ENCODE measurements at places on chromosomes 11 and 22.

DNA sequence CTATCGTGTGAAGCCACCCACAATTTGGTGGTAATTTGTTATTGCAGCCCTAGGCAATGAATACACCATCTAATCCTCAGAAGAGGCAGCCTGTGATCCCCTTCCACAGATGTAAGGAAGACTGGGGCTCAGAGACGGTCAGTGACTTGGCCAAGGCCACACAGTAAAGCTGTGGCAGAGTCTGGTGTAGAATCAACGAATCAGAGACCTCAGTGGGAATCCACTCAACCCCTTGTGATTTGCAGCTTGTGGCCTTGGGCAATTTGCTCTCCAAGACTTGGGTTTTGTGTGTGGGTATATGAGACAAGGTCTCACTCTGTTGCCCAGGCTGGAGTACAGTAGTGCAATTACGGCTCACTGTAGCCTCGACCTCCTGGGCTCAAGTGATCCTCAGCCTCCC, 1.9 kb downstream of the LGALS2 start:
- no peak for DNase-seq

DNA sequence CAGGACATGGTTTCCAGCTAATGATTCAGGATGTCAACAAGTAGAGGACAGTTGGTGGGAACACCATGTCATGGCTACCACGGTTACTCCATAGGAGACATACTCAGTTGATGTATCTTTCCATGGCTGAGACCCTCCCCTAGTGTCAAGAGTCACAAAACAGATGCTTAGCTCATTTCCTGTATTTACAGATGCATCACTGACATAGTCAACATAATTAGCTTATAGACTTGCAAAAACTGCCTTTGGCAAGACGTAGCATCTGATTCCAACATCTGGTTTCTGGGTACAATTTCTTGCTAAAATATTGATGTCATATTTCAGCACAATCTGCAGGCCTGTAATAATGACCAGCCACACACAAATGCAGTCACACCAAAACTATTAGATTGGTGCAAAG, 550.3 kb downstream of the FAM181B start:
- no peak for DNase-seq

DNA sequence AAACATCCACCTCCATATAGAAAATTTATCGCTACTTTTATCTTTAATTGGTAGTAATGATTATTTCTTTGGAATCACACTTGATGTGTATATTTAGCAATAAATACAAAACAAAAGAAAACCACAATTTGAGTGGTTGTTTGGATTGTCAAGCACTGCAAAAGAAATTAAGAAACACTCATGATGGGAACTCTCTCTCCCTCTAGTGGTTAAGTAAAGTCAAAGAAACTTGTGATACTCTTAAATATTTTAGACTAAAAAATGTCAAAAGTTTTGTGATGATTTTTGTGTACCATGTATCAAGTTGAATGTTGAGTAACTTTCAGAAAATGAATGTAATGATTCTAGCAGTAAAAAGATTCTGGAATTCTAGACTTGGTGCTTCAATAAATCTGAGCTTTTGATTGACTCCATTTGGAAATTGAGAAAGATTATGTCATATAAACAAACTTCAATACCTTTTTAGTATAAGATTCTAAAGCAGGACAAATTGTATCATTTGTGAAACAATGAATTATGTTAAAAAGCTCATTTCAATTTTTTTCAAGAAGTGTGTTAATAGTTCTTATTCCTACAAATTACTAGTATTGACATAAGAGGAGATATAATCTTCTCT, 20.8 kb downstream of the MUC15 start:
- no peak for DNase-seq

DNA sequence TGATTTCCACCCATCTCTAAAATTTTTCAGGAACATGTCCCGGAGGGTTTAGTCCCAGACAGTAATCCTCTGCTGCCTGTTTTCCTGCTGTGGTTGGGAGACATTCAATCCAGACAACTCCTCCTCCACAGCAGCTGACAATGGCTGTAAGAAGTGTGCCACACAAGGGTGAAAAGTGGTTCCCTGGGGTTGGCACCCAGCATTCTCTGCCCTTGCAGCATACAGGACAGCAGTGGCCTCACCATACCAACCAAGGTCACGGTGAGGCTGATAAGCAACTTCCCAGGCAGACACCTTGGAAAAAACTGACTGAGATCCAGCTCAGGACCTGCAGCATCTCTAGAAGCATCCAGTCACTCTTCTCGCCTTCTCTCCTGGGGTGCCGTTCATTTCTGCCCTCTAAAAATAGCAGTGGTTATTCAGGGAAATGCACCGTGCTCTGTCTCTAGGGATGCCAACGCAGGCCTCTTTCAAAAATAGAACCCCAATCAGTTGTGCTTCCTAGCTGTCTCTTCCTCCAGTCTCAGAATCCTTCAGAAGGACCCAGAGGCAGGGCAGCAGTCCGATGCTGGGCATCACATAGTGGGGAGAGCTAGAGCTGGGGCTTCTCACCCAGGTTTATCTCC, 241.0 kb downstream of the TENM4 start:
- no peak for DNase-seq

DNA sequence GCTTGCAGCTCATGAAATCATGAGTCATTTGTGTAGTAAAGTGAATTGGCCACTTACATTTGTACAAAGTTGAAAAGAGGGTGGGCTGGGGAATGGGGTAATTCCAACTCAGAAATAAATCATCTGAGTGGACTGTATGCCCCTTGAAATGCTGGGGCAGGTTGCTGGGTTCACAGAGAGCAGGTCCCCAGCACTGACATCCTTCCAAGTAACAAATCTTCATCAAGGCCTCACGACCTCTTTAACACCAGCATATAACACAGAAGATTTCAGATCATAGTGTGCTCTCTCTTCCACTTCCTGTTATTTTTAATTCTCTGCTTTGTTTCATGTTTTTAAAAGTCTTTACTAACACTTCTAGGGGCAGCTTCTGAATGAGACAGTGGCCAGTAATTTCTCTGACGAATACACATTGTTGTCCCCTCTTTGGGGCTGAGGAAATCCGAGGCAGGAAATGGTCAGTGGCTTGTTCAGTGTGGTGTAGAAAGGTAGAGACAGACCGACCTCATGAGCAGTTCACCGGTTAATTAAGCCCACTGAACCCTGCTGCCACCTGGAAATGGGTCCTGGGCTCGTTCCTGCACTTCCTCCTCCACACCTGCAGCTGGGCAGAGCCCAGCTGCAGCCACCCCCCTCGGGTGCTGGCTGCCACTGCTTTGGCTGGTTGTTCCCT, 127.7 kb downstream of the MAML2 start:
- DNase-seq: no peak

- no peak for DNase-seq
These were observed 107.4 kb downstream of the SGSM3 start for GRCh38 chr22:40477683-40478337.

GRCh38 chr11:6856871-6857270, 6.0 kb upstream of the OR10A2 start:
- no peak for DNase-seq

DNA sequence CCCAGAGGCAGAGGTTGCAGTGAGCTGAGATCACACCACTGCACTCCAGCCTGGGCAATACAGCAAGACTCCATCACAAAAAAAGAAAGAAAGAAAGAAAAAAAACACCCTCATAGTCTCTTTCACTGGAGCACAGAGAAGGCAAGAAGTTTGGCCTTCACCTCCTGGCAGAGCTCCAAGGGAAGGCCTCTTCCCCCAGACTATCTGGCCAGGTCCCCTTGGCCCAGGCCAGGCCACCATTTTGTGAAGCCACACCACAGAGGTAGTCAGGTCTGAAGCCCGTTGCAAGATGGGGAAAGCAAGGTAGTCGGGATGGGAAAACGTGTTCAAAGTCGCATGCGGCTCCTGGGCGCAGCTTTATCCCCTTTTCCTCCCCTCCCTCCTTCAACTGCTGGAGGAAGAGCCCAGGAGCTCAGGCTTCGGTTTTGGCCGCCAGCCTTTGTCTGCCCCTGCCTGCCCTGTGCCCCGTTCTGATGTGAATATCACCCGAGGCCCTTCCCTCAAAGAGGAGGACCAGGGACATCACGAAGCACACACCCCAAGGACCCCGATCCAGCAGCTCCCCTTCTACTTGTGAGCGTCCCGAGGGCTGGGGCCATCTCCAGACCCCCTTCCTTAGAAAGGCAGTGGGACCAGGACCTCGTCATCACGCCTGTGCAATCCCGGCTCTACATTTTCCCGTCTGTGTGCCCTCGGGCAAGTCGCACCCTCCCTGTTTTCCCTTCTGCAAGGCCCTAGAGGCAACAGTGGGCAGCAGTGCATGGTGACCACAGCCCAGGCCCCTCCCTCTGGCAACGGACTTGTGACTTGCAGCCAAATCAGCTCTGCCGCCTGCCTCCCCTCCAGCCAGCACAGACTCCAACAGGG, 17.7 kb downstream of the CABP7 start:
- DNase-seq: no peak

DNA sequence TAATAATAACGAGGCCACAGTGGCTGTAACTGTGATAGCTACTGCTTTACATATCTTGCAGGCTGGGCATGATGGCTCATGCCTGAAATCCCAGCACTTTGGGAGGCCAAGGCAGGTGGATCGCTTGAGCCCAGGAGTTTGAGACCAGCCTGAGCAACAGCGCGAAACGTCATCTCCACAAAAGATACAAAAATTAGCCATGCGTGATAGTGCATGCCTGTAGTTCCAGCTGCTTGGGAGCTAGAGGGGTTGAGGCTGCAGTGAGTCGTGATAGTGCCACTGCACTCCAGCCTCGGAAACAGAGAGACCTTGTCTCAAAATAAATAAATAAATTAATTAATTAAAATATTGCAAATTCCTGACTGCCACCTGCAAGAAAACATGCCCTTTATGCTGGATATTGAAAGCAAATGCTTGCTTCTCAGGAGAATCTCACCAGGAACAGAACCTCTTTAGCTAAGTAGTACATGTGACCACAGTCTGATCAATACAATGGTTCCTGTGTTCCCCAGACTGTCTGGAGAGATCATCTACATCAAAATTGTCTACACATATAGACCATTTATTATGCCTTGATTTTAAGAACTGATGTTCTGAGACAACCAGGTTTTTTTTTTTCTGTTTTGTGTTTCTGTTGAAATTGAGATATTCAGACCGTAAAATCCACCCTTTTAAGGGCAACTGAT, 6.3 kb downstream of the ZBTB3 start:
- no peak for DNase-seq

Data from stimulated activated CD8-positive, alpha-beta memory T cell treated with anti-CD3 and anti-CD28 coated beads, Interleukin-12 subunit alpha, Interleukin-12 subunit beta, amount 100 ng/mL, for 1 hour (primary cell).